ENCODE measurements at places on chromosomes 13 and 19. TPM values are rescaled to one million over a fixed set of nuclear protein-coding genes. Genes with fewer than 3 reads are reported as not detected.

HIF3A gene
- 0.47 TPM for total RNA-seq

F7 gene
- total RNA-seq = 42.9 TPM

PODNL1 gene
- not detected for total RNA-seq

PLPPR3 gene
- not detected for total RNA-seq

NCR1 gene
- not detected for total RNA-seq

MEIOSIN gene
- 0.24 TPM for total RNA-seq

PTGIR gene
- total RNA-seq = 4.1 TPM

NHLRC3 gene
- 16.6 TPM for total RNA-seq

ERCC5 gene
- total RNA-seq = 31.7 TPM

IFI30 gene
- 112 TPM for total RNA-seq

SYCN gene
- not detected for total RNA-seq

BSPH1 gene
- total RNA-seq = not detected

RPS5 gene
- total RNA-seq = 308 TPM

PRRG2 gene
- total RNA-seq = 2.8 TPM

RXFP2 gene
- not detected for total RNA-seq

SYNE4 gene
- 7.4 TPM for total RNA-seq

MICU2 gene
- 14.2 TPM for total RNA-seq

ICAM4 gene
- 1.6 TPM for total RNA-seq

RBM26 gene
- total RNA-seq = 14.9 TPM

RGS9BP gene
- not detected for total RNA-seq

RFPL4A gene
- not detected for total RNA-seq

URAD gene
- total RNA-seq = not detected
